NCI-H524 (cell line): ENCODE measurements at places on chromosomes 4 and X.

- DNase-seq = no peak
Measured at GRCh38 chrX:30649859-30650258, 3.4 kb upstream of the GK start.

DNA sequence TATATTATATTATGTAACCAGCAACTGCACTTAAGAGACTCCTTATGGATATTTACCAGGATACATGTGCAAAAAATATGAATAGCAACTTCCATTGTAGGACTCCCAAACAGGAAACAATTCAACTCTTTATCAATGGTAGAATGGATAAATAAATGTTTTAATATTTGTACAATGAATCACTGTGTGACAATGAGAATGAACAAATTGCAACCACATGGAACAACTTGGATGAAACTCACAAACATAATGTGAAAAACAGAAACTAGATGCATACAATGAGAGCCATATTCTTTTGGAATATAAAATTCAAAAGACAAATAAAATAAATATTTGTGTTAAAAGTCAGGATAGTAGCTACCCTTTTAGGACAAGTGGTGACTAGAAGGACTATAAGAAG is 1015.7 kb downstream of the TECRL start:
- no peak for DNase-seq

DNA sequence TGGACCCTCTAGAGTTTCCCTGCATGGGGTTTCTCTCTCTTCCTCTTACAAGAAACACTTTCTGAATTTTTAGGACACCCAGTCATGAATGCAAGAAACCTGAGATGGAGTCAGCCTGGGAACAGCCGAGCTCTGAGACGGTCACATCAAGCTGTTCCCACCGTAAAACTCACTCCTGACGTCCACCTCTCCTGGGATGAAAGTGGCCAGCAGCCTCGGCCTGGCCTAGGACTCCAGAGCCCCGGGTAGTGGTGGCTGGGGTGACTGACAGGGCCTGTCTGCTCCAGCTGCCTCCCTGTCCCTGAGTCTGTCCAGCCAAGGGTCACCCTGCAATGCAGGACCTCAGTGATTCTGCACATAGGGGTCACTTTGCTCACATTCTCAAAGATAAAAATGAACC is 217.8 kb downstream of the SHOX start:
- DNase-seq = no peak

DNA sequence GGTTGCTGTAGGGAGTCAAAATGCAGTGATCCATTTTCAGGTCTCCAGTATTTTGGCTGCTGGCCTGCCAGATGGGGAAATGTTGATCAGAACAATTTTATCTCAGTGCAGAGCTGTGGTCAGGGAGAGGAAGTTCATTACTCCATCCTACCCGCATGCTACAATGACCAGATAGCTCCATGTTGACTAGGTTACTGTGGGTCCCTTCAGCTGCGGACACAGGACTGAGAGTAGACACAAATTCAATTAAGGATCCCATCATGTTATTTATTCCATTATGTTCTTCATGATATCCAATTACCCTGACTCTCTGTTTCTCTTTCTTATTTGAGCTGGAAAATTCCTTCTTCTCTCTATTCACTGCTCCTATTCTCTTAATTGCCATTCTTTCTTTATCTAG is 16.3 kb downstream of the SYNPO2 start:
- no peak for DNase-seq

- no peak for DNase-seq
Measured at GRCh38 chr4:76639288-76639687, 204.3 kb downstream of the SHROOM3 start.

DNA sequence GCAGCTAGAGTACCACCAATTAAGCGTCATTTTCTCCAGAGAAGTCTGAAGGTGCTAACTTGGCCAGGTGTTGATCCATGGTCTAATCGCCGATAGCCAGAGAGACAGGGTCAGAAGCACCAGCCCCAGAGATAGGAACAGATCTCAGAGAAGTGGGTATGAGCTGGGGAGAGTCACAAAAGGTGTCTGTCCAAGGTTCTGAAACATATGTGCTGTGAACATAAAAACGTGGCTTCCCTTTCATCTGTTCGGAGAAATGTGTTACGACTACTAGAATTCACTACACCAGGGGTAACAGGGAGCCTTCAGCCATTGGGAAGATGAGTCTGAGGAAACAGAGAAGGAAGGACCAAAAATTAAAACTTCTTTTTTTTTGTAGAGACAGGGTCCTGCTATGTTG is 91.3 kb downstream of the FBXL5 start:
- DNase-seq = no peak

- DNase-seq = no peak
Measured at GRCh38 chrX:155886409-155886808, 5.3 kb downstream of the VAMP7 start.
